CD4-positive, alpha-beta memory T cell (primary cell): ENCODE measurements at places on chromosomes 7 and 10. TPM values are rescaled to one million over a fixed set of nuclear protein-coding genes. Genes with fewer than 3 reads are reported as not detected.

DNA sequence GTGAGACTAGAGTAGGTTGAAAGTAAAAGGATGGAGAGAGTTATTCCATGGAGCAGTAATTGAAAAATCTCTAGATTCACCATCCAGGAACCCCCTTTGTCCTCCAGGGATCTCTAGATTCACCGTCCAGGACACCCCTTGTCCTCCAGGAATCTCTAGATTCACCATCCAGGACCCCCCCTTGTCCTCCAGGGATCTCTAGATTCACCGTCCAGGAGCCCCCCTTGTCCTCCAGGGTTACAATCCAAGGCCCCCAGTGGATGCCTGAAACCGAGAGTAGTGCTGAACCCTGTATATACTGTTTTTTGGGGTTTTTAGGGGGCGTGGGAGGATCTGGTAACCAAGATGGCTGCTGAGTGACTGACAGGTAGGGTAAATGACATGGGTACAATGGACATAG is 38.3 kb upstream of the PPP2R2D start:
- DNase-seq: no peak

- DNase-seq: no peak
Observed at GRCh38 chr10:96417441-96417840, 58.6 kb upstream of the OPALIN start.

- DNase-seq: no peak
Observed at GRCh38 chr7:108055611-108056021, 52.7 kb upstream of the LAMB1 start.

DNA sequence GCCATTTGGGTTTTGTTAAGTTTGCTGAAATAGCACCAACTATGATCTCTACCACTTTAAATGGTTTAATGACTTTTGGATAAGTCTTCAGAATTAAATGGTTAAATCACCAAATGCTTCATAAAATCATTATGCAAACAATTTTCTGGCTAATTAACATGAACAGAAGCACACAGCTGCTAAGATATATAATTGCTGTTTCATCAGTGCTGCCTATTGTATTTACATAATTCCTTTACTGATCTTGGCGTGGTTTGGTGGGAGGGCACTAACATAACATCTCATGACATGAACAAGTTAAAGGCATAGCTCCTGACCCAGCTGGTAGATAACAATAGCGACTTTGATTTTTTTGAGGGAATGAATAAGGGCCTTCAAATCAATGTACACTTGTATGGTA is 94.1 kb downstream of the FZD1 start:
- no peak for DNase-seq

DNA sequence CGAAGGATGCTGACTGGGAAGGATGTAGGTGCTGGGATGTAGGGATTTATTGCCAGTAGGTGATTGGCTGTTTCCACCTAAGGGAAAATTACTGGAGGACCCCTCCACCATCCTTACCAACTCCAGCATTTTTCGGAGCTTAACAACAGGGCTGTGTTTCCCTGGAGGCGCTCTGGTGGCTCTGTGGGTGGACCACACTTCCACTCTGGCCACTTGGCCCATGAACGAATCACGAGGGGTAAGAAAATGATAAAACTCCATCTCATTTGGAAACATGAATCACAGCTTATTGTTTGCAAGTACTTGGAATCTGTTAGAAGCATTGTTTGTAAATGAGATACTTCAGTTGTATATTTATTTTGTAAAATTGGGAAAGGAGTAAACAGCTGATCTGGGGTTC is 3.0 kb downstream of the DOCK1 start:
- DNase-seq: no peak

DNA sequence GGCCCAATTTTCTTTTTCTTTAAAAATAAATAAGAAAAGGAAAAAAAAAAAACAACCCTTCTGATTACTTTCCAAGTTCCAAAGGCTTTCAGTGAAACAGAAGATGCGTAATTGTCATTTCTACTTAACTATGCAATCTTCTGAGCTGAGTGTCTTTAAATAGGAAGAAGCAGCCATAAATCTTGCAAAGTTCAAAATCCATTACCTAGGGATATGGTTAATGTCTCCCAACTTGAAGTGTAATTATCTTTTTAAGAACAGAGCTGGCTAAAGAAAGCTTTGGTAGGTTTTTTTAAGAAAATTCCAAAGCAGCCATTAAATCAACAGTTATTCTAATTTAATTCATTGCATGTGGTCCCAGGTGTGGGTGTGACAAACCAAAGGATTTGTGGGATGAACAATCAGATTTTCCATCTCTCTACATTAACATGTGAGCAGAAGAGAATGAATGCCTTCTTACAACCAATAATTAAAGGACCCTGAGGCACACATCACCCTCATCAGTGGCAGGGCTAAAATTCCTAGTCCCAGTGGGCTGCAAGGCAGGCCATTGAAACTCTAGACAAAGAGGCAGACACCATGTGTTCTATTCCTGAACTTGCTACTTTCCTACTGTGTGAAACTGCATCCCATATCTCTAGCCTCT is 419.2 kb downstream of the REEP3 start:
- no peak for DNase-seq

Gene XRCC2
- total RNA-seq: 1.1 TPM

Gene PIK3CG
- 32.3 TPM for total RNA-seq
